WERI-Rb-1 (cell line): ENCODE measurements at places on chromosomes 7 and 10.
A peak's percentile ranks its signal among the peaks of the same experiment; 100 is the strongest.

DNA sequence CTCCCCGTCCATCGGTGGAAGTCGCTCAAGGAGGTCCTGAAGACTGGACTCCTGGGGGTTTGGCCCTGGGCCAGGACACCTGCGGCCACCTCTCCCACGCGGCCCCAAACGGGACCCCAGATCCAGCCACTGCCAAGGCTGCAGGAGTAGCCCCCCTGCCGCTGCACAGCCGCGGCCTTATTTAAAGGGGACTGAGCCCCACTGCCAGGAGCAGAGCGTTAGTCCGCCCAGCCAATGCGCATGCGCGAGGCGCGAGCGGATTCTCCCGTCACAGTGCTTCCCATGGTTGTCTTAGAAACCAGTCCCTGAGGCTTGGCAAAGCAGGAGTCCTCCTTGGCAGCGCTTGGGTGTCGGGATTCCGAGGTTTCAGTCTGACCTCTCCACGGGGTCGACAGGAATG, 320.0 kb downstream of the ZNF716 start:
- no peak for DNase-seq

- no peak for DNase-seq
Measured at GRCh38 chr10:24047176-24047575, 161.8 kb upstream of the KIAA1217 start.

GRCh38 chr10:86603256-86603655, 51.1 kb upstream of the OPN4 start:
- no peak for DNase-seq

DNA sequence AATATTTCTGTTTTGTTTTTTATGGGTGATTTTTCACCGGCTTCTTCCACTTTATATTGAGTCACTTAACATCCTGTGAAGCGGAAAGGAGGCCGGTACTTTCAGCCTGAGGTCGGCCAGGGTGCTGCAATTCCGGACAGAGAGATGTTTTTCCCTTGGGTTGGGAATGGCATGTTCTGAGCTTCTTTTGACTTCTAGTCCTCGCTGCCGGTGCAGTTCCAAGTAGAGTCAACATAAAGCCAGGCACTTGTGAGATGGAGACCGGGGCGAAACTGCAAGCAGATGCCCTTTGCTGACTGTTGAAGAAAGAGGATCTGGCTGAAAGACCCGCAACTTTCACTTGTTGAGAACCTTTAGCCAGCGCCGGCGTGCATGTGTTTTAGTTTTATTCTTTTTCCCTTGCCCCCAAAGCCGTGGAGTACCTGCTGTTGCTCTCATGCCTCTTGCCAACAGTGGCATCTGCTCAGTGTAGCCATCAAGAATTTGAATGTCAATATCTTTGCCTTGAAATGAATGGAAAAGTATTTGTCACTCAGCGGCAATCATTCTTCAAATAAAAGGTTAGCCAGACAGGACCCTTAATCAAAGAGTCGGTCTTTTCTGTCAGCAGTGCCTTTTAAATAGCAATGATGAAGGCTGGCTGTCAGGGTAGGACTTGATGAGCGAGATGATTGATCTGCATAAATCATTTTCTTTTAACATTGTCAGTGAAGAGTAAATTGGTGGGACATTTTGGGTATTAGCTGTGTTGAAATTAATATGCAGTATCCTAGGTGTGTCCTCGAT, 351.2 kb downstream of the LRMDA start:
- DNase-seq = no peak

DNA sequence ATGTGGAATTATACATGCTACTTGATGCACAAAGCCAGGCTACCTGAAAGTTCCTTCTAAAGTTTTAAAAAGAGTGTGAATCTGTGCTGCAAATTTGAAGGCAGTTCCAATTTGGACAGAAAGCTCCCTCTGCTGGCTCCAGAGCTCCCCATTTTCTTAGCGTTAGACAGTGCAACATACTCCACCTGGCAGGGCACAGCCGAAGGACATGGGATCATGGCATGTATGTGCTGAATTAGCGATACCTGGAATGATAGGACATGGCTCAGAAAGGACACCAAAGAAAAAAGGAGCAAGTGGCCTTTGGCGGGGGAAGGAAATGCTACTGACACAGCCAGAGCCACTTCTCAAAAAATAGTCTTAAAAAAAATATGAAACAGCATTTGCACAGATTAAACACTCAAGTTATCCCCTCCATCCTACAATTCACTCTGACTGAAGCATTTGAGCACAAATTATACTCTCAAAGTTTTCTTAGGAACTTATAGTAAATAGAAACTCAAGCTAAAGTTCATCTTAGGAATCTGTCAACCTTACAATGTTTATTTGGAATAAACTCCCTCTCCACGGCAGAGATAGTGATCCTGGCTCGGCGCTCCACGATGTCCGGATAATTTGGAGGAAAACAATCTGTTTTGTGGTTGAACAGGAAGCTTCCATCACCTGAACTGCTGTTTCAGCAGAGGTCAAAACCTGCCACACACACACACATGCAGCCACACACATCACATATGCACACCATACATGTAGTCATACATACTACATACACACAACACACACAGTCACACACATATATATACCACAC, 80.0 kb downstream of the C7orf25 start:
- peak; percentile 9 for DNase-seq

DNA sequence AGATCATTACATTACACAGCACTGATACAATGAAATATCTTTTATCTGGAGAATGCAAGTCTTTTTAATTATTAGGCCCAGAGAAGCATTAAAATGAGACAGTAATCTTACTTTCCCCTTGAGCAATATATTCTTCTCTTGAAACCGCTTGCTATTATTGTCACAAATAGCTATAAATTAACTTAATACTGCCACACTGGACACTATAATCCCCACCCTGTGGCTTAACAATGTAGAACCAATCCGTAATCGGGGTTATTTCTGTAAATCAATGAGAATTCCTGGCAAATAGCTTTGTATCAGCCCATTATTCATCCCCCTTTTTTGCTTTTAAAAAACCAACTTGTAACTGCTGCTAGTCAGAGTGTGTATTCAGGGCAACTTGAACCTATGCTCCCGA, 366.2 kb upstream of the VWC2 start:
- no peak for DNase-seq

DNA sequence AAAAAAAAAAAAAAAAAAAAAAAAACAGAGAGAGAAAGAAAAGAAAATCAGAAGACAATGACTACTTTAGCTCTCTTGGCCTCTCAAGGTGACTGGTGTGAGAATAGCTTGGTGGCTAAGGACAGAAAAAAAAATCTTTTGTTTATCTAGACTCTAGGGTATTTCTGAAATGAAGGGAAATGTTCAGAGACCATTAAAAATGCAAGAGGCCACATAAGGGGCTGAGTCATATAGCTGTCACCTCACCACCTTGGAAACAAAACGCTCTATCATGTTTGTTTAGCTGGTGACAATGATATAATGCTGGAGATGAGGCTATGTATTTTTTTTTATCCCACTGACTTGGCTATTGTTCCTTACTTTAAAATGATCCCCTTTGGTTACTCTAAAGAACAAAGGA, 287.0 kb upstream of the CDC14C start:
- no peak for DNase-seq

DNA sequence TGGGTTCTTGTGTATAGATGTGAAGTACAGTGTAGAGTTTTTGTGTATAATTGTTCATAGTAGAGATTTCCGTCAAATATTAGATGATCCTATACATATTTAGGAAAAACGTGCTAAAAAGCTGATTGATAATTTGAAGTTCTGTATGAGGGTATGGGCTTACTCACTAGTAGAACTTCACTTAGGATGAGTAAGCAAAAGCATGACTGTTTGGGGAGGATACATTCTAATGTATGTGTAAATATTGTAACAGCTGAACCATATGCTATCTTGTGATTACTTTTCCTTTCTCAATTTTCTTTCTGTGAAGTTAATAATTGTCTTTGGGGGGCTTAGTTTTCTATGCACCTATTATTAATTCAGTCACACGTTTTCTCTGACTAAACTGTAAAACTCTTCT, 53.2 kb upstream of the PDK4 start:
- DNase-seq = no peak

GRCh38 chr7:101378751-101379174, 16.1 kb downstream of the COL26A1 start:
- no peak for DNase-seq

- DNase-seq = peak; percentile 62
Measured at GRCh38 chr7:27910326-27910725, 170.4 kb downstream of the TAX1BP1 start.

GRCh38 chr10:101346177-101346576, 7.8 kb upstream of the BTRC start:
- DNase-seq = no peak

DNA sequence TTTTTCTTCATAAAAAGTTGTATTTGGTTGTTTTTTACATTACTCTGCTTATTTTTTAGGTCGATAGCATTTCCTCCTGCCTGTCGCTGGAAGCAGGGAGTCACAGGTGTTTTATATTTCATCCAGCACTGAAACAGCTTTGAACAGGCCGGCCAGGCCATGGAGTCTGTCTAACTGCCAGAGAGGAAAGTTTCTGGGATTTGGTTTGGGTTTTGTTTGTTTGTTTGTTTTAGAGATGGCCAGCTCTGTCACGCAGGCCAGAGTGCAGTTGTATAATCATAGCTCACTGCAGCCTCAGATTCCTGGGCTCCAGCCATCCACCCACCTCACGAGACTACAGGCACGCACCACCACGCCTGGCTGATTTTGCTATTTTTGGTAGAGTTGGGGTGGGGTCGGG, 23.4 kb downstream of the PROSER2 start:
- DNase-seq = no peak

DNA sequence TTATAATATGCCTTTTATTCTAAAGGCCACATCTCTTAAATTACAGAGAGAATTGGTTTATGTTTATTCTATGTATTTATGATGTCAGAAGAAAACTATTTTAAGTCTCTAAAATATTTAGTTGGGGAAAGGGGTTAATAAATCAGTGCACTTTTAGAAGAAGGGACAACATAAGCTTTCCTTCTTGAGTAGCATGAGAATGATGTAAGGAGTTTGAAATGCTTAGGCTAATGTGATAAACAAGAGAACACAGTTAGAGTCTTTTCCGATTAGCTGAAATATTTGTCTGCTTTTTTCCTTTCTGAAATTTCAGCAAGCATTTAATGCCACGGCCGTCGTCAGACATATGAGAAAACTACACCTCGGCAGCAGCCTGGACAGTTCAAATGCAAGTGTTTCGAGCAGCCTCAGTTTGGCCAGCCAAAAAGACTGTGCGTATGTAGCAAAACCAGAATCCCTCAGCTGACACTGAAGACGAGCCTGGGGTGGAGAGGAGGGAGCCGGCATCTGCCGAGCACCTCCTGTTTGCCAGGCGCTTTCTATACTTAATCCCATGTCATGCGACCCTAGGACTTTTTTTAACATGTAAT, 176.2 kb downstream of the CCDC3 start:
- no peak for DNase-seq

DNA sequence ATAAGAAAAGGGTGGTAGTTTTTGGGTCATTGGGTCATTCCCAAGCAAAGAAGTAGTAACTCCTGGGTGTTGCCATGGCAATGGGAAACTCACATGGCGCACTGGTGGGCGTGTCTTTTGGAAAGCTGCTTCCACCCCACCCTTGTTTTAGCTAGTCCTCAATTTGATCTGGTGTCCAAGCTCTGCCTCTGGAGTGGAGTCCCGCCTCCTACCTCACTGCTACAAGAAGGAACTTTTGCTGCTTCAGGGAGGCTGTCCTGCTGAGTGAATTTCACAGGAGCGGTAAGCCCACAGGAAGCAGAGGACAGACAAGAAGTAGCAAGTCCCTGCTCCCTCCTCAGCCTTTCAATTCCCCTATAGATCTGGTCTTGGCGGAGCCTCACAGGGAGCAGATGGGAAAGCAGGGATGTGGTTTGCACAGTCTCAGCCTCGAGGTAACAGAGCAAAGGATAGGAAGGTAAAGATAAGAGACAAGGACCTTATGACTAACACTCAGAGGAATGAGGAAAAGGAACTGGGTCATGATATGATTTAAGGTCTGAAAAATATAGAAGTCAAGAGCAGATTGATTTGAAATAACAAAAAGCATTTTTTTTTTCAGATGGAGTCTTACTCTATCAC, 700.3 kb downstream of the TNS3 start:
- DNase-seq = no peak

DNA sequence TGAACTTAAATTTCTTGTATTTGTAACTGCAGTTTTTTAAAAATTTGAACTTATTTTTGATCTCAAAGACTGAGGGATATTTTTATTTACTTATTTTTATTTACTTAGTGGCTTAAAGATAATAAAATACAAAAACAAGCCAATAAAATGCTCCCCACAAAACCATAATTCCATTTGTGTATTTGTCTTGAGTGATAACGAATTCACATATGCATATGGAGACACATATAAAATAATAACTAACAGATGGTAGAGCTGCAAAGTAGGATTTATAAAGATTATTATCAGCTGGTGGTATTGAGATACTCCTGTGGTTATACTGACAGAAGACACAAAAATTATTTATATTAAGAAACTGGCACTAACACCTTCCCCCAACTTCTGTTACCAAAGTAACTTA, 90.2 kb upstream of the RPA3 start:
- no peak for DNase-seq

DNA sequence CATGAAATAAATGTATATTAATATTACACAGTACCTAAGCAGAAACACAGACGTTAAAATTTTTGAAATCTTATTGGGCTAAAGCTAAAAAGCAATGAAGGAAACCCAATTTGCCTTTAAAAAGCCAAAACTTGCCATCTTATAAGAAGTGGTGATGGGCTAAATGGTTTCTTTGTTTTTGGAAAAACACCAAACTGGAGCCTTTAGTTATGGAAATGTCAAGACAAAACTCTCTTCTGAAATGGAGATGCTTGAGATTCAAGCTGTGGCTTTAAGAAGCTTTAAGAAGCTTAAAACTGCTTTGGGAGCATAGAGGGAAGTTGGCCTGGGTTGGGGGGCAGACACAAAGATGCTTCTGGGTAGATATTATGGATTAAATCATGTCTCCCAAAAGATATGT, 277.0 kb downstream of the GFRA1 start:
- no peak for DNase-seq

DNA sequence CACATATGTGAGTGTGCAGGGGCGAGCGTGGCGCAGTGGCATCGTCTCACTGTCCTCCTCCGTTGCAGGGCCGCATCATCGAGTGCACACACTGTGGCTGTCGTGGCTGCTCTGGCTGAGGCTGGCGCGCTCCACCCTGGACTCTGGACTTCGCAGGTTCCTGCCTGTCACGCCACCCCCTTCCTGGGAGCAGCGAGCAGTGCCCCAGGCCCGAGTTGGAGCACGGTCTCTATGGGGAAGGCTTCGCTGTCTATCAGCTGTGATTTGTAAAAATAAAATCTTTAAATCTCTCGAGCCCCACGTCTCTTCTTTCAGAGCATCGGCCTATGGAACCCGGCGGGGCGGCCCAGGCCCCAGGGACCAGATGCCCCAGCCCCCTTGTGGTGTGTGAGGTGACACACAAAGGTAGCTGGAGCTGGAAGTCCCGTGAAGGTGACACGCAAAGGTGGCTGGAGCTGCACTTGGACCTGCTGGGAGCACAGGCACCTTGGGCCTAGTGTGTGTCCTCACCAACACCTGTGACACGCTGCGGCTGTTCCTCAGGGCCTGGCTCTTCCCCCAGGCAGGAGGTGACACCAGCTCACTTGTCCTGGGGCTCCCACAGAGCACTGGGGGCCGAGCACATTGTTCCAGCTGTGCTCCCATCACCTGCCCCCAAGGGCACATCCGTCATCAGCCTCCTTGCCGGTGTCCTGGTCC, 10.7 kb downstream of the BUD31 start:
- no peak for DNase-seq
